CD14-positive monocyte (primary cell): ENCODE measurements at places on chromosomes 3 and 15. TPM values are rescaled to one million over a fixed set of nuclear protein-coding genes. Genes with fewer than 3 reads are reported as not detected.

DNA sequence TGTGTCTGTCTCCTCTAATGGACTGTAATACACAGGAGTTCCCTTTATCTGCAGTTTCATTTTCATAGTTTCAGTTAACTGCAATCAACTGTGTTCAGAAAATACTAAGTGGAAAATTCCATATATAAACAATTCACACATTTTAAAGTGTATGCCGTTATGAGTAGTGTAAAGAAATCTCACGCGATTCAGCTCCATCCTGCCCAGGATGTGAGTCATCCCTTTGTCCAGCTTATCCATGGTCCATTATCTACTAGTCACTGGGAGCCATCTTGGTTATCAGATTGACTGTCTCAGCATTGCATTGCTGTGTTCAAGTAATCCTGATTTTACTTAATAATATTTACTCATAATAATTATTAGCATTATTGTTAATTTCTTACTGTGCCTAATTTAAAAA, 14.5 kb downstream of the ZPLD1 start:
- no peak for DNase-seq

DNA sequence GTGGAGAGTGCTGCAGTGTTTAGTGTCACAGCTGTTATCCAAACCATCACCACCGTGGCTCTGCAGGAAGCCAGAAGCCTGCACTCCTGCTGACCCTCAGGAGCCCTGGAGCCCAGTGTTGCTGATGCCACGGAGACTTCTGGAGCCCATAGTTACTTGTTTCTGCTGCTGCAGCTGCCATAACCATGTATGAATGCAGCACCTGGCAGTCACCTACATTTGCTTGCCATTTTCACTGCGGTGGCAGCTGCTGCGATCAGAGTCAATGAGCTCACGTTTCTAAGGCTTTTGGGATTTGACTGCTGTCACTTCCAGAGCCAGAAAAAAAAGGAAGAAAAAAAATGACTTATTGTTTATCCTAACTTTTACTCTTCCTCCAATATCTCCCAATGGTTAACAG, 299.2 kb upstream of the THRB start:
- no peak for DNase-seq

- peak; percentile 8 for DNase-seq
These were observed 14.5 kb downstream of the EMC4 start for GRCh38 chr15:34239151-34239808.

TGM4 gene
- polyA plus RNA-seq = not detected in 2 replicates

DNA sequence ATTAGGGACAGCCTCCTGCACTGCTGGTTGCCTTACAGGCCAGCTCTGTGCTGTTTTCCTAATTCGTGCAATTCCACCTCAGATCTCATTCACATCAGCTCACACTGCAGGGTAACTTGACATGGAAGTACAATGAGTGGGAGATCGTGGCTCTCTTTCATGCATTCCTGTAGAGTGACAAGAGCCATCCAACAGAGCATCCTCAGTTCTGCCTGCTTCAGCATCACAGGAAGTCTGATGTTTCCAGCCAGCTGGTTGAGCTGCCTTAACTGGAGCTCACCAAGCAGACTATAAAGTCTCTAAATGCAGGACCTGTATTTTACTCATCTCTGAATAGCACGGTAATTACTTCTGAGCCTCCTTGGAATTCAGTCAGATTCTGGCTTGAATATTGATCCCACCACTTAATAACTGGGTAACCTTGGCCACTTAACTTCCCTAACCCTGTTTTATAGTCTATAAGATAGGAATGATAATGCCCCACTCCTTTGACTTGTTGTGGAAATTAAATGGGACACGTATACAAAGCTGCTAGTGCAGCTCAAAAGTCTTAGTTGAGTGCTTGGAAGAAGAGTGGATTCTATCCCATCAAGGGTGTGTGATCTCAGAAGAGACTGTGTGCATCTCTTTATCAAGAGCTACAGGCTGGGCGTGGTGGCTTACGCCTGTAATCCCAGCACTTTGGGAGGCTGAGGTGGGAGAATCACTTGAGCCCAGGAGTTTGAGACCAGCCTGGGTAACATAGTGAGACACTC, 1.4 kb upstream of the DIS3L start:
- no peak for DNase-seq

- DNase-seq = no peak
These were observed 52.8 kb downstream of the PPM1L start for GRCh38 chr3:160808838-160809237.

- DNase-seq = no peak
These were observed 12.2 kb downstream of the STAB1 start for GRCh38 chr3:52507359-52507758.

DNA sequence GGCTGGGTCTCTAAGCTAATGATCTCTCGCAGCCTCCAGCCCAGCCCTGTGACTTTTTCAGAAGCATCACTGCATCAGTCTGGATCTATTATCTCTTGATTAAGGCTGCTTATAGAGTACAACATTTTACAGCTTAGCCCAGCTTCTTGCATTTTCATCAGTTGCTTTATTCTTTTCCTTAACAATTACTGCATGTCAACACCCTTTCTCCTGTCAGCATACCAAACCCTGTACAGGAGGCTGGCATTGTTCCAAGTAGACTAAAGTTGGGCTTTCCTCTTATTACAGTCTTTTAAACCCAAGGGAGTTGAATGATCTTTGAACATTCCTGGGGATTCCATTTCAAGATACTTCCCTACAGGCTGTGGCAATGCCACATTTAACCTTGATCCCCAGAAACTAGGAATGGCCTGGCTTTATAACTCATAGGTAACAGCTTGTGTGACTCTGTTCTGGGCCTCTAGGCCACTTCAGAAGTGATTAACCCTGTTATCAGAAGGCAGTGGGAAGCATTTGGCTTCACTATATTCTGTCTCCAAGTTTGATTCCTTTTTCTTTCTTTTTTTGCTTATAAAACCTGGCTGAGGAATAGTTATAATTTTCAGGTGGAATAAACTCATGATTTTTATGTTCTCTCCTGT, 182.9 kb downstream of the KCNMB2 start:
- no peak for DNase-seq

DNA sequence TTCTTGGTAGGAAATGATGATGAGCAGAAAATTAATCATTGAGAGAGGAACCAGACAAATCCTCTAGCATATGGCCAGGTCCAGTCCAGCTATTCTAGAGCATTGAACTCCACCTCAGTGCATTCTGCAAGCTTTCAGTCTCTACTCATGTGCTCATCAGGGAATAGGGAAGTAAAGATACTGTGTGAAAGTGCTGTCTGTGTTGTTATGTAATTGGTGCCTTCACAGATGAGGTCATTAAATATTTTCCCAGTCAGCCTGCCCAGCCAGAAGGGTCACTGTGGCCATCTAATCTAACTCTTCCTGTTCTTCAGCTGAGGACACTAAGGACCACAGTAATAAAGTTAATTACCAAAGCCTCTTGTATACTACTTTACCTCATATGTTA, 28.2 kb downstream of the C3orf62 start:
- peak; percentile 92 for DNase-seq

DNA sequence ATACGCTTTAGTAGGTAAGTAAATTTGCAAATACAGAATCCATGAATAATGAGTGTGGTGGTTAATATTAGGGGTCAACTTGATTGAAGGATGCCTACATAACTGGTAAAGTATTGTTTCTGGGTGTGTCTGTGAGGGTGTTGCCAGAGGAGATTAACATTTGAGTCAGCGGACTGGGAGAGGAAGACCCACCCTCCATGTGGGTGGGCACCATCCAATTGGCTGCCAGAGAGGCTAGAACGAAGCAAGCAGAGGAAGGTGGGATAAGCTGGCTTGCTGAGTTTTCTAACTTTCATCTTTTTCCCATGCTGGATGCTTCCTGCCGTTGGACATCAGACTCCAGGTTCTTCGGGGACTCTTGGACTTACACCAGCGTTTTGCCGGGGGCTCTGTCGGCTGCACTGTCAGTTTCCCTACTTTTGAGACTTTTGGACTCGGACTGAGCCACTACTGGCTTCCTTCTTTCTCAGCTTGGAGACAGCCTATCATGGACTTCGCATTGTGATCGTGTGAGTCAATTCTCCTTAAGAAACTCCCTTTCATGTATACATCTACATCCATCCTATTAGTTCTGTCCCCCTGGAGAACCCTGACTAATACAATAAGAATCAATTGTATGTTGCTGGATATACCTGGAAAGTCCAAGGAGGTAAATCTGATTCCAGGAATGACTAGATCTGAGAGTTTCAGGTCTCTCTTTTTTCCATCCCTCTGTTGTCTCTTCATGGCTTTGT, 25.8 kb upstream of the NEDD4 start:
- DNase-seq = no peak

DNA sequence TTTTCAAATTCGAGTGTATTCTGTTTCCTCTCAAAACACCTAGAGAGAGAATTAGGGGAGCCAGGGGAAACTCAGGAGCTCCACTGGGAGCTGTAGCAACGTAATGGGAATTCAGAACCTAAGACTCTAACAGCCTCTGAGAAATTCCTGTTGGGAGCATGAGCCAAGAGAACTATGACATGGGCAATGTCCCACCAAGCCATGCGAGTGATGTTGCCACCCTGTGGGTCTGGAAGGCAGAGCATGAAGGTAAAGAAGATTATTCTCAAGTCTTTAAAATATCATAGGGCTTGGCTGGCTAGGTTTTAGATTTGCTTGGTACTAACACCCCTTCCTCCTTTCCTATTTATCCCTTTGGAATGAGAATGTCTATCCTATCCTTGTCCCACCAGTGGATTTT, 392.6 kb upstream of the ADAMTS9 start:
- no peak for DNase-seq

- peak; percentile 47 for DNase-seq
These were observed 193.9 kb downstream of the ZNF621 start for GRCh38 chr3:40718681-40719080.

GRCh38 chr15:41334293-41335120, 1.8 kb downstream of the NUSAP1 start:
- DNase-seq = no peak

GRCh38 chr3:45978006-45978761, 17.4 kb downstream of the FYCO1 start:
- DNase-seq = no peak

GRCh38 chr3:64224826-64225610, at the start of gene PRICKLE2:
Gene PRICKLE2, minus strand, starts transcription at chr3:64225466. Its CDS starts 26,539 bp downstream, at chr3:64198927.
- DNase-seq = no peak

- no peak for DNase-seq
These were observed 118.9 kb downstream of the DPH6 start for GRCh38 chr15:35427091-35427490.

GRCh38 chr3:12044860-12045259, 40.7 kb downstream of the SYN2 start:
- no peak for DNase-seq

DNA sequence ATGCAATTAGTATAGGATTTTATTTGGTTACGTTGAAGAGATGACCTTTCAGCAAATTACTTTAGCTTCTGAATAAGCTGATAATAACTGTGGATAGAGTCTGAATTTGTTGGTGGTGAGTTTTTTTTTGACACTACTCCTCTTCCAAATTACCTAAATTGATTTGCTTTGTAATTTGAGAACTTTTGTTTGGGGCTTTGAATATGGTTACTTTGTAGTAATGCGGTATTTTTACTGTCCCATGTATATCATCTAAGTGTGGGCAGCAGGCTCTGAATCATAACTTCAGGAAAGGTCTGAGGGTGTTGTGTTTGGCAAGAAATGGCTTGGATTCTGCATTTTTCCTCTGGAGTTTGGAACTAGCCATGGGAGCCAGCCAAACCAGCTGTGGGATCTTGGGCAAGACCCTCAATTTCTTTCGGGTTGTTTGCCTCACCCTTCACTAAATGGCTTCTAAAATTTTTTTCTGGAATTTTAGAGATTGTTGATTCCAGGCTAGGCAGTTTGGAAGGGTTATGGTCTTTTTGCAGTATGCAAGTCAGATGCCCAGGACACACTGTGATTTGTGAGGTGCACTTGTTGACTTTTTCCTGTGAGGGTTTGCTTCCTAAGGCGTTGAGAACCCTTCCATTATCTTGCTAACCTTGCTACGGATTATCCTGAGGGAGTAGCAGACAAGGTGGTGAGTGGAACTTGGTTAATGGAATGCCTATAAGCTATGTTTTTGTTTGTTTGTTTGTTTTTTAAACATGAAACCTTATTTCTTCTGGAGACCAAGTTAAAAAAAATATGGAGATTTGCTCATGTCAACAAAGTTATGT, 10.4 kb downstream of the PTPRG start:
- no peak for DNase-seq

- peak; percentile 70 for DNase-seq
These were observed 1.8 kb upstream of the CCR1 start for GRCh38 chr3:46209746-46210470.

DNA sequence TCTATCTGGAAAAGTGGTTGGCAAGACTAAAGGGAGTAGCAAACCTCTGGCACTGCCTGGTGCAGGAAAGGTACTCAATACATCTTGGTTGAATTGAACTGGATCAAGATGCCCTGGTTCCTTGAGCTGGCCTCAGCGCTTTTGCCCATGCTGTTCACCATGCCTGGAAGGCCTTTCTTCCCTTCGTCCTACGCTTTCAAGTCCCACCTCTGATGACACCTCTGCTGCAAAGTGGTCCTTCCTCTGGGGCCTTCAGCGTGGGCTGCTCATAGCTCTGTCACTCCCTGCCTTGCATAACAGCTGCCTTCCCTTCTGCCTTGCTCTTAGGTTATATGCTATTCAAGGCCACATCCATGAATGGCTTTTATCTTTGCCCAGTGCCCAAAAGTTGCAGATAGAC, 23.0 kb downstream of the ITGA11 start:
- no peak for DNase-seq

GRCh38 chr3:49120096-49120437, 556 bp downstream of the USP19 start:
- no peak for DNase-seq

RGMA gene
- polyA plus RNA-seq = 0.35 and 0.55 TPM in 2 replicates

DNA sequence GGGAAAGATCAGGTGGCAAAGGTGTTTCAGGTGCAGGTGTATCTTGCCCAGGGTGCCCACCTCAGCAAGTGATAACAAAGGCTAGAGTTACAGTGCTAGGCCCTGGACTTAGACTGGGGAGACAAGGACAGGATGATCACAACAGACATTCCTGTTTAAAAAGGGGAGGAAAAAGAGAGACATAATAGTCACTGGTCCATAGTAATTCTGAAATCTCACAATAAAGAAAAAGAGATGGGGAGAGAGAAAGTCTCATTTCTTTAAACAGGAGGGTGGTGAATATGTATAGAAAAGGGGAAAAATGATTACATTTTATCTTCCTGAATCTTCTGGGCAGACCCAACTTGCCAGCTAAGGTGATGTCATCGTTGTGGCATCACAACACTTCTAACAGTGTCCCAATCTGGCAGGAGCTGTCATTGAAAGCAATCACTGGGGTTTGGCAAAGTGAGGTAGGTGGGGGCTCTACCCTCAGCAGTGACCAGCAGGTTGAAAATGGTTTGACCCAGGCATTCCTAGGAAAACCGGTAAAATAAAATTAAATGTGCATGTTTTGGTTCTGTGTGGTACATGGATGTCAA, 99.5 kb downstream of the ZNF621 start:
- peak; percentile 34 for DNase-seq
